ENCODE measurements at places on chromosomes 3 and 15. TPM values are rescaled to one million over a fixed set of nuclear protein-coding genes. Genes with fewer than 3 reads are reported as not detected.

XIRP1 gene
- not detected for total RNA-seq

DNA sequence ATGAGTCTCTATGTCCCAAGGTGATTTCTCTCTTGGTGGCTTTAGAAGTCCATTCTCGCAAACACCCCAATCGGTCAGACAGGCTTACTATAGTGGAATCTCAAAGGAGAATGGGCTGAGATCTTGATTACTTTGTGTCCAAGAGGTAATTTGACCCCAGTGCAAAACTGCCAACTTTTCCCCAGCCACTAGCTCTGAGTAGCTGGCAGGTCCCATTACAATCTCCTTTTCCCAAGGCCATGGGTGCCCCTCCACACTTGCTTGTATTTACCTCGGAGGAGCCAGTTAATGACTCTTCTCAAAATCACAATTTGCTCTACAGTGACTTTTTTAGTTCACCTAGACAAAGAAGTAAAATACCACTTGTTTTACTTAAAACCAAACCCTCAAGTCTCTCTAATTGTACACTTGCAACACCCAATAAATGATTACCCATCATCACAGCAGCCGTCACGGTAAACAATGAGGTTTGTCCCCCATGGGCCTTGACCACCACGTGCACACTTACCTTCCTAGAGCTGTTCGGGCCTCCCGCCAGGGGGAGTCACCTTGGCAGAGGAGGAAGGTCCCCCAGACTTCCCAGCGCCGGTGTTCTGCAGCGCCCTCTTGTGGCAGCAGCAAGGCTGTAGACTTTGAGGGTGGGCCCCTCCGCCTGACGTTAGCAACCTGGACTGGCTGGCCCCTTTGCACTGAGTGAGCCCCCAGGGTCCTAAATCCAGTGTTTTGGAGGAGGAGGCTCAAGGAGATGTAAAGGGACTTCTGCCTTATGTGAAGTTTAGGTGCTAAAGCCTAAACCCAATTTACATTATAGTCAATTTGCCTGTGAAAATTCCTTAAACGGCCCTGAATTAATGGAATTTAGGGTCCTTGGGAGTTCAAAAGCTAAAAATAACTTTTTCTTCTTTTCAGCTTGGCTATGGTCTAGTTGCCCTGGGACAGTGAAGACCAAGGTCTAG is 18.7 kb upstream of the HDAC11 start:
- H3K27me3 ChIP-seq: no peaks in the 10 kb centered on the region
- no peak overlapping the region for H3K27ac ChIP-seq
- H3K4me1 ChIP-seq: no peaks in the 10 kb centered on the region
- no peak overlapping the region for H3K4me3 ChIP-seq
- no peaks in the 10 kb centered on the region for H3K36me3 ChIP-seq

SNX22 gene
- 1.2 TPM for total RNA-seq

DNA sequence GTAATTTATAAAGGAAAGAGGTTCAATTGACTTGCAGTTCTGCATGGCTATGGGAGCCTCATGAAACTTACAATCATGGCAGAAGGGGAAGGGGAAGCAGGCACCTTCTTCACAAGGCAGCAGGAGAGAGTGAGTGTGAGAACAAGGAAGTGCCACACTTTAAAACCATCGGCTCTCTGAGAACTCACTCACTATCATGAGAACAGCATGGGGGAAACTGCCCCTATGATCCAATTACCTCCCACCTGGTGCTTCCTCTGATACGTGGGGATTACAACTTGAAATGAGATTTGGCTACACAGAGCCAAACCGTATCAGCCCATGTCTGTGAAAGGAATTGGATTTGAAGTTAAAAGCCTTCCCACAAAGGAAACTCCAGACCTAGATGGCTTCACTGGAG is 39.1 kb downstream of the TKT start:
- DNase-seq: peak; percentile 4
- H3K36me3 ChIP-seq: no peaks in the 10 kb centered on the region
- H3K4me1 ChIP-seq: no peaks in the 10 kb centered on the region
- no peak overlapping the region for H3K4me3 ChIP-seq
- no peak overlapping the region for H3K27ac ChIP-seq

- peak; percentile 14 for DNase-seq
- peaks cover 3% of the 10 kb centered on the region for H3K36me3 ChIP-seq
- H3K27me3 ChIP-seq: no peaks in the 10 kb centered on the region
- H3K27ac ChIP-seq: no peak overlapping the region
- H3K4me1 ChIP-seq: no peaks in the 10 kb centered on the region
Observed at GRCh38 chr3:172323894-172324610, 124.2 kb downstream of the GHSR start.
